ENCODE measurements at places on chromosomes 7 and 10.

DNA sequence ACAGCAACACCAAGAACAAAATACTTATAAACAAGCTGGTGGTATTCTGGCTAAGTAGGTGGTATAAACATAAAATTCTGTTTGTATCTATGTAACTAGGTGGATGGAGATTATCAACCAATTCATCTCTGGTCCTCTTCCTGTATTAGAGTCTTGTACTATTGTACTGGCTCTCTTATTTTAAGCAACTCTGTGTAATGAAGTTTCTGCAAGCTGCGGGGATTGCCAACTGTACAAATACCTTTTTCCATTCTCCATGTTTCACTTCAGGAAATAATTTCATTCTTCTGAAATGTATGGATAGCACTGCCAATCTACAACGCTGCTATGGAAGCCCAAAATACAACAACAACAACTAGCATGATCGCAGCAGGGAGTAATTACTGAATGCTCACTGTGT, 44.8 kb downstream of the JAZF1 start:
- DNase-seq = no peak

DNA sequence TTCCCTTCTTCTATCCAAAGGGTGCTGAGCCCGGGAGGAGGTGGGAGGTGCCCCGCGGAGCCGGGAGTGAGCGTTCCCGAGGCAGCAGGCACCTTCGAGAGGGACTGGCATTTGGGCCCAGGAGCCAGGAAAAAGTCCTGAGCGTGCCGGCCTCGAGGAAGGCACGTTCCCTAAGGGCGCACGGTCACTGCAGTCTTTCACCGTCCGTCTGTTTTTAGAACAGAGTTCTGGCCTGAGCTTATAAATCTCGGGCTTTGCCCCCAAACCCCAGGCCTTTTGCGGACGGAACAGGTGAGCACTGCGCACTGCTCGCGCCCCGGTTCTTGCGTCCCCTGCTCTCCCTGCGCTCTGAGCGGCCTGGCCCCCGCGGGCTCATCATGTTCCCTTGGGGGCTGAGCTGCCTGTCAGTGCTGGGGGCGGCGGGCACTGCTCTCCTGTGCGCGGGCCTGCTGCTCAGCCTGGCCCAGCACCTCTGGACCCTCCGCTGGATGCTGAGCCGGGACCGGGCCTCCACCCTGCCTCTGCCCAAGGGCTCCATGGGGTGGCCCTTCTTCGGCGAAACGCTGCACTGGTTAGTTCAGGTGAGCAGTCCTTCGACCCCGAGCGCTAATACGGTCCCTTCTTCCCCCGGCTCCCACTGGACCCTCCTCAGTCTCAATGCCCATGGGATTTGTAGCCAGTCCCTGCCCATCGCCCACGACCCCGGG, 442 bp downstream of the CYP26C1 start:
- DNase-seq = no peak

DNA sequence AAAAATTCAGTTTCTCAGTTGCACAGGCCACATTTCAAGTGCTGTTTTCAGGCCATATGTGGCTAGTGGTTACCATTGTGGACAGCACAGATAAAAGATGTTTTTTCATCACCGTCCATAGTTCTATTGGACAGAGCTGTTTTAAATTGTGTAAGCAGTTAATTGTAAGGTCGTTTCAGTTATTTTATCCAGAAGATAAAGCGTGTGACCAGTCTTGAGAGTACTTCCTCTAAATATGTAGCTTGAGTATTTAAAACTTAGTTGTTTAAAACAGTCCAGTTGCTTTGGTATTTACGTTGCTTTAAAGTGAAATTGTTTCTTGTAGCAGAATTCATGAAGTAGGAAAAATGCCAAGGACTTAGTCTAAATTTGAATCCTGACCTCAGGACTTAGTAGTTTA, 66.9 kb downstream of the ZNRF2 start:
- no peak for DNase-seq

DNA sequence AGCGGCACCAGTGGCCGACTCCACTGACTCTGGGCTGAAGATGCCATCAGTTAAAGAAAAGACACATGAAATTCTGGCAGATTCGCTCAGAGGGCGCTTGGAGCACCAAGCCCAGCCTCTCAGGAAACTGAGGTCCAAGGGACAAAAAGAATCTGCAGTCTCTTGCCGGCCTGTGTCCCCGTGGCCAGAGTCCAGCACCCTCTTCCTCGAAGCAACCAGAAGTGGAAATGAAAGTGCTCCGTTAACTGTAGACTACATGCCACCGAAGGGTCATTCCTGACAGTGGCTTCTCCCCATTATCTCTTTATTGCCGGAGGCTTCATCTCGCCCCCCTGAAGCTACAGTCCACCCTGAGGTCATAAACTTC, 1.0 kb upstream of the CHST15 start:
- no peak for DNase-seq

GRCh38 chr7:106626376-106627164, 34.4 kb downstream of the CCDC71L start:
- DNase-seq = no peak

- no peak for DNase-seq
These were observed 7.0 kb downstream of the RTKN2 start for GRCh38 chr10:62261666-62262065.

GRCh38 chr7:116741625-116742316, 69.8 kb downstream of the MET start:
- no peak for DNase-seq

DNA sequence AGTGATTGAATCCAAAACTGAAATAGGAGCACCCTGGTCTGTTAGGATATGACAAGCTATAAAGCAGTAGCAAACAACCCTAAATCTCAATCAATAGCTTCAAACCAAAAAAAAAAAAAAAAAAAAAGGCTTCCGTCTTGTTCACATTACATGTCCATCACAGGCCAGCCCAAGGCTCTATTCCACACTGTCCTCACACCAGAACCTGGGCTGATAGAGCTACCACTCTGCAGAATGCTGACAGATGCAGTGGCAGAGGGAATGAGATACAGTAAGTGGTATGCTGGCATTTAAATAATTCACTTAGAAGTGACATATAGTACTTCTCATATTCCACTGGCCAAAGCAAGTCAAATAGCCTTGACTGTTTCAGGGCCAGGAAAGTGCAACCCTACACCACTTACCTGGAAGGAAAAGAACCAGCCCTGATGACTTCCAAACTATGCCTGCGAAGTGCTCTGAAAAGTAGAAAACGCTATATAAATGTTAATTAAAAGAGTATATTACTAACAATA, 5.8 kb downstream of the CDCA7L start:
- no peak for DNase-seq

DNA sequence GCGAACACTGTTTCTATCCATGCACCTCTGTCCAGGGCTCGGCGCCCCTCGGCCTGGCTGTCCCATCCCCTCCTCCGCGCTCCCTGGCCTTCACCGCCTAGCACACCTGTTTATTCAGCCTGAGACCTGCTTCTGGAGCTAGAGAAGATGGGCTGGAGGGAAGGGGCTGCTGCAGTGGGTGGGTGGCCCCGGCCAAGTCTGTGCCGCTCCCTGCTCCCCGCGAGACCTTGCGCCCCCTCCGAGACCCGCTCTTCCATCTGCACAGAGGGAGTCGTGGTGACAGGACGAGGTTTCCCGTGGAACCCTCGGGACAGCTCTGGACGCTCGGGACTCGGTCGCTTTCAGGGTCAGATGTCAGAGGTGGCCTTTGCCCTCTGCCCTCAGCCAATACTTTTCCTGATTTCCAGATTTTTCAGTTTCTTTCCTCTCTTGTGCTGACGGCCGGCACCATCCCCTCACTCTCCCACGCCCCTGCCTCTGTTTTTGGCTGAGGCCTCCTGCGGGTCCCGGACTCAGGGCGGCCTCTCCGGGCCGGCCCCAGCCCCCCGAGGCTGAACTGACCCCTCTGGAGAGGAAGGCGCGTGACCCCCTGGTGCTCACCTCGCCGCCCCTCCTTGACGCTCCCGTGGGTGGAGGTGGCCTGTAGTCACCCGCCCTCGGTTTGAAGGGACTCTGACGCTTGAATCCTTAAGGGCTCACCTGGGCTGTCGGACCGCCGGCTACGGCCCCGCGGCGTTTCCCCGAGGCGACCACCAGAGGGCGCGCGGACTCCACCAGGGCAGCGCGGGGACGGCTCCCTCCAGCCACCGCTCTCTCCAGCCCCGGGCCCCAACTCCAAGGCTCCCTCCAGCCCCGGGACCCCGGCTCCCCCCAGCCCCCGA, 15.6 kb downstream of the SHH start:
- DNase-seq = peak; percentile 92

DNA sequence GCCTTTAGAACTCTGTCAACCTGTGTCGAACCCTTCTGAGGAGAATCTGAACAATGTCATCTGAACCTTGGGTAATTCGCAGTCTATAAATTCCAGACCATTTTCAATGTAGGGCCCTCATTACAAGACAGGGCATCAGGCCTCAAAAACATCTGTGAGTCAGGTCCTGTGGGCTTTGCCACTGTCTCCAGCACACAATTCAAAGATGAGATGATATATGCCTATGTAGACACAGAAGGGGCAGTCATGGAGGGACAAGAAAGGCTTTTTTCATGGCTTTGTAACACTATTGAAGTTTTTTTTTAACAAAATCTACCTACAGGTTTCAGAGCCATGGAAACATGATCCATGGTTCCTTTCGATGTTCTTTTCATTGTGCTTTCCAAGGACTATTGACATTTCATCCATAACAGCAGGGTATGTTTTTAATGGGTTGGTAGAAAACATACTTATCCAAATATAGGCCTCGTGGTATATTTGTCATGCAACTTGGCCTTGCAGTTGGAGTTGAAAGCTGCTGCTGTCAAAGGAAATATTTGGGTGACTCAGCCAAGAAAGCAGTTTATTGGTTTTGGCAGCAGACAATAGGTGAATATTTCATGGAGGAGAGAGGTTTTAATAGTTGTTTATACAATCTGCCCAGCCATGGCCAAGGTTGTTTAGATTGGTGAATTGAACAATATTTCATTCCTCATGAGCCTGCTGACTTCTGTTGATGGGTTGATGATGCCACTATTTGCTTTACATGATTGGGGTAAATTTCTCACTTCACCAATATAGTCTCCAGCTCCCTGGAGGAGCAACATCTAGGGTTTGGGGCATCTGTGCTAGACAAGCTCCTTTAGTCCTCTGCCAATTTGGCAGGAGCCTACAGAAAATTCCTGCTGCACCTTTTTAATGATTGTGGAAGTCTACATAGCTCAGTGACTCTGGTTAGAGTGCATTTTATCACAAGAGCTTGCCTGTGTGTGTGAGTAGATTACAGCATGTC, 158.4 kb upstream of the TMEM72 start:
- no peak for DNase-seq

DNA sequence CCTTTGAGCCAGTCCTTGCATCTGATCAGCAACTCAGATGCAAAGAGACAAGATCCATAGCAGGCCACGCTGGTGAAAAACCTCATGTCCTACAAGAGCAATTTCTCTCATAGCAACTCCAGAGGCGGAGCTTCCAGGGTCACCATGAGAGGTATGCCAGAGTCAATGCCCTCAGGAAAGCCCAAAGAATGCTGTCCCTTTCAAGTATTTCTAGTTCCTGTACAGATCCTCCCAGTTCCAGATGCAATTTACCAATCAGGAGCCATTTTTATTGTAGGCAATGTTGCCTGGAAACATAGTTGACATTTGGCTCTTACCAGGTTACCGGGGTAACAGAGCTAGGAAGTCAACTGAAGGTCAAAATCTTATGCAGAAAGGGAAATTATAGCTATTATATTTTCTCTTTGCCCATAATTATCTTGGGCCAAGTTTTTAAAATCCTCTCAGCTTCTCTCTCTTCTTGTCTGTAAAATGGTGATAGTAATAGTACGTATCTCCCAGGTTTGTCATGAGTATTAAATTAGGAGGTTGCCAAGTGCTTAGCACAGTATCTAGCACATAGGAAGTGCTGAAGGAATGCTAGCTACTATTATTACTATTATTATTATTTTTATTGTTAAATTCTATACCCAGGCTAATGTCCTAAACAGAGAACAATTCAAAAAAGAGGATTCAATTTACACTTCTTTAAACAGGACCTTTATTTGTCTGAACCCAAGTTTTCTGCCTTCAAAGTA, 46.3 kb upstream of the TM9SF3 start:
- DNase-seq = no peak

GRCh38 chr7:22231806-22232205, 125.1 kb downstream of the RAPGEF5 start:
- DNase-seq = no peak

DNA sequence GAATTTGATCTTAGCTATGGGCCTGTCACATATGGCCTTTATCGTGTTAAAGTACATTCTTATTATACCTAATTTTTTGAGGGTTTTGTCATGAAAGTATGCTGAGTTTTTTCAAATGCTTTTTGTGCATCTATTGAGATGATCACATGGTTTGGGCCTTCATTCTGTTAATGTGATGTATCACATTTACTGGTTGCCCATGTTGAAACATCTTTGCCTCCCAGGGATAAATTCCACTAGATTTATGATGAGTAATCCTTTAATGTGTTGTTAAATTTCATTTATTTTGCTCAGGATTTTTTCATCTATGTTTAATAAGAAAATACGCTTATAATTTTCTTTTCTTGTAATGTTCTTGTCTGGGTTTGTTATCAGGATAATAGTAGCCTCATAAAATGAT, 442.0 kb downstream of the MDFIC start:
- no peak for DNase-seq

GRCh38 chr7:70143075-70144044, 545.1 kb downstream of the AUTS2 start:
- DNase-seq = no peak

DNA sequence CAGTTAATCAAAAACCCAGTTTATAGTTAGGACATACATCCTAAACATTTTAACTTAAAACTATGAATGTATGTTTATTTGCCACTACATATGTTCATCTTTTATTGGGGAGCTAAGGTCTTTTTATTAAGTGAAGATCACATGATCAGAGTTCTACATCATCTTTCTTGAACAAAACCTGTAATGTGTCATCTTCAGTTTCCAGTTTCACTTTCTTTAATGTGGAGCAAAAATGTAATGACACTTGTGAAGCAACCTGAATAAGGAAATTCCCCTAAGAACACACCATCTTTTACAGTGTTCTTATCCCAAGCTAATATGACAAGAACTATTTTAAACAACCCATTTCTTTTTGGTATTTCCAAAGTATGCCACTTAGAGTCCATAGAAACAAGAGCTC, 166.7 kb upstream of the BET1 start:
- DNase-seq = no peak

Measured in GM12892 (cell line).